NCI-H2029 (cell line): ENCODE measurements at places on chromosomes 1 and 21.

DNA sequence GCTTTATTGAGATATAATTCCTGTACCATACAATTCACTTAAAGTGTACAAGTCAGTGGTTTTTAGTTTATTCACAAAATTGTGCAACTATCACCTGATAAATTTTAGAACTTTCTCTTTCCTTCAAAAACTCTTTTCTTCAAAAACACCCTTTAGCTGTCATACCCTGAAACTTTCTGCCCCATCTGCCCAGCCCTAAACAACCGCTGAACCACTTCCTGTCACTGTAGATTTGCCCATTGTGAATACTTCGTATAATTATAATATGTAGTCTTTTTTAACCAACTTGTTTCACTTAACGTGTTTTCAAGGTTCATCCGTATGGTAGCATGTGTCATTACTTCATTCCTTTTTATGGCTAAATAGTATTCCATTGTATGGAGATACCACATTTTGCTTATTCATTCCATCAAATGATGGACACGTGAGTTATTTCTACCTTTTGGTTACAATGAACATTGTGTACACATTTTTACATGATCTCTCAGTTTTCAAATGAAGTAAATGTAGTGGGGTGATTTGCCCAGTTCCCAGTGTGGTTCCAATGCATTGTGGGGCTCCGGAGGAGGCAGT lies 37.9 kb downstream of the WNT4 start:
- no peak for DNase-seq

- DNase-seq: no peak
Measured at GRCh38 chr1:220810179-220810653, 23.5 kb downstream of the MTARC1 start.

GRCh38 chr1:65065524-65066418 lies 82.2 kb upstream of the AK4 start:
- DNase-seq: no peak

GRCh38 chr21:39182484-39183271 lies 573 bp downstream of the PSMG1 start:
- DNase-seq: no peak

- DNase-seq: no peak
Measured at GRCh38 chr1:76905876-76906595, 38.8 kb downstream of the ST6GALNAC5 start.

- DNase-seq: no peak
Measured at GRCh38 chr21:33211732-33212131, 18.0 kb upstream of the IFNAR2 start.

- DNase-seq: no peak
Measured at GRCh38 chr1:196181594-196181878, 426.7 kb downstream of the KCNT2 start.

DNA sequence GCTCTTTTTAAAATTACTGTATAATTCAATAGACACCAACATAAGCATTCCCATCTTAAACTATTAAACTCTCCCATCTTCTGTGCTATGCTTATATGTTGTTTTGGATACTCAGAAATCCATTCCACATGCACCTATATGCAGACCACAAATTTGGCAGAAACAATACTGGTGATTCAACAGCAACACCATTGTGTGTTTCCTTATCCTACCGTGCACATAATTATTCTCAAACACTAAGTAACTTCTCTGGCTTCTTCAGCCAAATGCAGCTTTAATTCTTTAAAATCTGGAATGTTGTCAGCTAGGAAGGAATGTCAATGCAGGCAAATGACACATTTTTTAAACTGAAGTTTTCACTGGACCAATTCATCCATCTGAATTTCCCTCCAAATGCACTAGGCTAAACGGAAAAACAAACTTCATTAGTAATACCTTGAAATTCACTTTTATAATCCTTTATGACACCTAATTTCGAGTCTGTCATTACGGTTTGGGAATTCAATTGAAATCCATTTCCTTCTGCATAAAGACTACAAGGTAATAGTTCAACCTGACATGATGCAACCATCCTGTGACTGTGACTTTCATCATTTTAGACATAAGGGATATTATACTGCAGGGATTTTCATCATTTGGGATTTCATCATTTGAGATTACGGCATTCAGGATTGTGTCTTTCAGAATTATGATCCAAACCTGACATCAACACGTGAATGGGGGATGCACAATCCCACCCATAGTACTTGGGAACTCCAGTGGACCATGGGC lies 308.5 kb downstream of the LTN1 start:
- DNase-seq: no peak

DNA sequence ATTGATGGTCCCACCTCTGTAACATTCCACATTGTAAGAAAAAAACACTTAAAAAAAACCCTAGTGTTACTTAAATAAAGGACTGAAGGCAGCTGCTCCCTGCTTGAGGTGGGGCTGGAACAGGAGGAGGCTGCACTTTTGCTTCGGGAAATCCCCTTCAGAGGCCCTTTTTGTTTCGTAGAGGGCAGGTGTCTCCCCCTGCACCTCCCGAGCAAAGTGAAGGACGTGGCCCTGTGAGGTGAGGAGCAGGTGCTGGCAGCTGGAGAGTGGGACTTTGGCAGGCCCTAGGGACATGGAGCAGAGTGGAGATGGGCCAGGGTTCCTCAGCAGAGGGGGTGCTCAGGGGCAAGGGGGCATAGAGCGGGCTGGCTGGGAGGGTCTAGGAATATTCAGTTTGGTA lies 33.4 kb upstream of the WNT4 start:
- DNase-seq: peak; percentile 14

GRCh38 chr1:150905301-150905700 lies 18.4 kb downstream of the CTXND2 start:
- DNase-seq: no peak

GRCh38 chr1:1573843-1574720 lies 581 bp downstream of the SSU72 start:
- peak; percentile 62 for DNase-seq

GRCh38 chr1:78141531-78142231 lies 95.9 kb downstream of the GIPC2 start:
- DNase-seq: no peak
